ENCODE measurements at places on chromosomes 5 and 9. TPM values are rescaled to one million over a fixed set of nuclear protein-coding genes. Genes with fewer than 3 reads are reported as not detected.

Gene STRBP
- total RNA-seq = 40.3 TPM

Gene RASEF
- 2.9 TPM for total RNA-seq

GRCh38 chr9:135819905-135820304 is 87.4 kb downstream of the CAMSAP1 start:
- H3K4me1 ChIP-seq = no peaks in the 10 kb centered on the region
- H3K27me3 ChIP-seq = no peaks in the 10 kb centered on the region
- no peak overlapping the region for H3K4me3 ChIP-seq
- 0 out of 2 replicates have a peak, but pooled peaks cover 4% of the 10 kb centered on the region for H3K36me3 ChIP-seq
- DNase-seq = no peak

DNA sequence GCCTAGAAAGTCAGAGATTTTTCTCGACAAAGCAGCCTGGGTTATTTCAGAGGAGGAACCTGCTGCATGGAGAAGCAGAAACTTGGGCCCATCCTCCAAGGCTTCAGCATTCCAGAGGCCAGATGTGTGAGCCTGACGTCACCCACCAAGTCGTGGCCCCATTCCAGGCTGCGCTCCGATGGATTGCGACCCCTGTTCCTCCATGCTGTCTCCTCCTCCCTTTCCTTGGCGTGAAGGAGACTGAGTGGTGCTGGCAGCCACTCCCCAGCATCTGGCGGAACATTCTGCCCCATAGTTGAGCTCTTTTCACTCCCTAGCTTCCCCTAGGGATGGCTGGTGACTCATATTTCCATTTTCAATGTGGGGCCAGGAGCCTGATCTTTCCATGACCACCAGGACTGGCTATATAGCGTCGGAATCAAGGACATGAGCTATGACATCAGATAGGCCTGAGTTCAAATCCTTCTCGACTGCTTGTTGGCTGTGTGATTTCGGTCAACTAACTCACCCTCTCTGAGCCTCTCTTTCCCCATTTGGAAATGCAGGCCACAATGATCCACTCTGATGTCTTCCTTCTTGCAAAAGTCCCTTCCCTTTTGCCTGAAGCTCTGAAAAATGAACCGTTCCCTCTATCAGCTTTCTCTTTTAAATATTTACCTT is 24.5 kb upstream of the DUSP1 start:
- DNase-seq = no peak
- peaks cover 41% of the 10 kb centered on the region for H3K4me1 ChIP-seq
- H3K27ac ChIP-seq = peak overlapping the region; percentile 71
- no peak overlapping the region for H3K4me3 ChIP-seq
- no peaks in the 10 kb centered on the region for H3K36me3 ChIP-seq
- no peaks in the 10 kb centered on the region for H3K27me3 ChIP-seq

Measured in Panc1 (cell line).